ENCODE measurements at places on chromosomes 6 and 20.

GRCh38 chr6:132937466-132937906 is 123.1 kb downstream of the RPS12 start:
- DNase-seq = peak; percentile 51

- DNase-seq = no peak
These were observed 42.5 kb upstream of the CD93 start for GRCh38 chr20:23128461-23129125.

DNA sequence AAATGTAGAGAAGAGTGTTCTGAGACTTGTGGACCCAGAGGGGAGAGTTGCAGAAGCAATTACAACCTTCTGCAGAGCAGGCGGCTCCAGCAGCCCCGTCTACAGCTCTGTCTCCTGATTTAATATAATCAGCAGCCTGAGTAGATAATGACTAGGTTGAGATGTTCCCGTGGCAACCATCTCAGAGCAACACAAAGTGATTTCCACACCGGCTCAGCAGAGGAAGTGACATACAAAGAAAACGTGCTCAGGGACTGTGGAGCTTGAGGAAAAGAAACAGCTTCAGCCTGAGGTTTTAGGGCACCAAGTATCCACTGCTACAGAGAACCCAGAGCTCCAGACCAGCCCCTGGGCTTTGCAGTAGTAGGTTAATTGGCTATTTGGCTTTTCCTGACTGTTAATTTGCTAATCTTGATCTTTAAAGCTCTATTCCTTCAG is 136.4 kb downstream of the MTFR2 start:
- DNase-seq = peak; percentile 86

GRCh38 chr6:170128811-170129681 is 161.8 kb downstream of the DLL1 start:
- DNase-seq = no peak

DNA sequence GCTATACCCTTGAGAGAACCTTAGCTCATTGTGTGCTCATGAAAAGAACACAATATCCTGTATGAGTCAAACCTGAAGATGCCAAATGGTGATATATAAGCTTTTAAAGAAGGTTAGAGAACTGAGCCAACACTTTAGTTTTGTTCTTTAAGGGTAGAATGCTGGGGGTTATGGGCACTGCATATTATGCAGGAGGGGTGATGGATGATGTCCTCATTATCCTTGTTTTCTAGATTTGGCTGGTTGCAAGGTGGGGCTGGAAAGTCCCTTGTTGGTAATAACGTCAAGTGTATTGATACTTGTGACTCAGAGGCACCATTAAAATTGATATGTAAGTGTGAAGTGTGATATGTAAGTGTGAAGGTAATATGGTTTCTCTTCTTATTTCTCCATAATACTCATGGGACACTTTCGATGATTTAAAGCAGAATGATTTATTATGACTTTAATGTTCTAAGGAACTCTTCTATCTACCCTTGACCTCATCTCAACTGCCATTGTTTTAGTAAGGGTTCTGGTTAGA is 113.7 kb upstream of the DTNBP1 start:
- DNase-seq = no peak

DNA sequence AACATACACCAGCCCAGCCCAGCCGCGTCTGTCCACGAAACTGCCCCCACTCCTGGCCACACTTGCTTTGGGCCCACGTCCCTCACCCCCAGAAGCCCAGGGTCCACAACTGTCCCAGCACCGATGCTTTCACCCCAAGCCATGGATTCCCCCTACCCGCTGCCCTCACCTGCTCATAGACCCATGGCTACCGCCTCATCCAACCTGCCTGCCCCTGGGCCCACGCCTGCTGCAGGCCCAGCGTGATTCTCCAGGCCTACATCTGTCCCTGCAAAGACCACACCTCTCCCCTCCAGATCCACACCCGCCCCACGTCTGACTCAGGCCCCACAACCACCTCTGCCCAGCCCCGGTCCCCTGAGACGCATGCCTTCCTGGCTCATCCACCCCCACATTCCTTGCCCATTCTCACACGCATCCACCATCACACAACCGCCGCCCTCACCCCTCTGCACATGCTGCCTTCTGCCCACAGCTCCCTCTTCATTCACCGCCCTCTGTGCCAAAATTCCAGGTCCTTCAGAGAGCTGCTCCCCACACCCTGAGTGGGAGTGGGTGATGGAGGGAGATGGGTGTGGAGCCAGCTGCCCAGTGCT is 86.7 kb downstream of the GRM4 start:
- DNase-seq = peak; percentile 52

- DNase-seq = peak; percentile 25
These were observed 4.0 kb upstream of the CAP2 start for GRCh38 chr6:17389274-17389847.

DNA sequence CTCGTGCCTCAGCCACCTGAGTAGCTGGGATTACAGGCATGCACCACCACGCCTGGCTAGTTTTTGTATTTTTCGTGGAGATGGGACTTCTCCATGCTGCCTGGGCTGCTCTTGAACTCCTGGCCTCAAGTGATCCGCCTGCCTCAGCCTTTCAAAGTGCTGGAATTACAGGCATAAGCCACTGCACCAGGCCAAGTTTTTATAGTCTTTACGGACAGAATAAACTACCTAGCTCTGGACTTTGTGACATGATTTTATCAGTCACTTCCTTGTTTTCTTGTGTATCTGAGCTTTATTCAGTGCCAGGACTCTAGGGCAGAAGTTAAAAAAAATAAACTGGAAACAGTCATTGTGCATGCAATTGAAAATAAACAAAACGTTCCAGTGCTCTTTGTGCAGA is 46.7 kb upstream of the RALGAPA2 start:
- DNase-seq = no peak

DNA sequence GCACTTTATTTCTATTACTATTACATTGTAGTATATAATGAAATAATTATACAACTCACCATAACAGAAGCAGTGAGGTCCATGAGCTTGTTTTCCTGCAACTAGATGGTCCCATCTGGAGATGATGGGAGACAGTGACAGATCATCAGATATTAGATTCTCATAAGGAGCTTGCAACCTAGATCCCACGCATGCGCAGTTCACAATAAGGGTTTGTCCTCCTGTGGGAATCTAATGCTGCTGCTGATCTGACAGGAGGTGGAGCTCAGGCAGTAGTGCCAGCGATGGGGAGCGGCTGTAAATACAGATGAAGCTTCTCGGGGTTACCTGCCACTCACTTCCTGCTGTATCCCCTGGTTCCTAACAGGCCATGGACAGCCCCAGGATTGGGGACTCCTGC is 139.5 kb upstream of the TCF21 start:
- DNase-seq = no peak

GRCh38 chr20:24782301-24782700 is 166.8 kb upstream of the CST7 start:
- no peak for DNase-seq

GRCh38 chr6:151044465-151045441 is 179.3 kb downstream of the MTHFD1L start:
- DNase-seq = peak; percentile 92

Measured in fibroblast of mammary gland (primary cell).